ENCODE measurements at places on chromosomes 4 and X.
A peak's percentile ranks its signal among the peaks of the same experiment; 100 is the strongest.

- no peak for DNase-seq
Observed at GRCh38 chr4:51907006-51907669, 64.2 kb downstream of the DCUN1D4 start.

- DNase-seq: peak; percentile 10
Observed at GRCh38 chr4:184237612-184238011, 19.9 kb upstream of the ENPP6 start.

DNA sequence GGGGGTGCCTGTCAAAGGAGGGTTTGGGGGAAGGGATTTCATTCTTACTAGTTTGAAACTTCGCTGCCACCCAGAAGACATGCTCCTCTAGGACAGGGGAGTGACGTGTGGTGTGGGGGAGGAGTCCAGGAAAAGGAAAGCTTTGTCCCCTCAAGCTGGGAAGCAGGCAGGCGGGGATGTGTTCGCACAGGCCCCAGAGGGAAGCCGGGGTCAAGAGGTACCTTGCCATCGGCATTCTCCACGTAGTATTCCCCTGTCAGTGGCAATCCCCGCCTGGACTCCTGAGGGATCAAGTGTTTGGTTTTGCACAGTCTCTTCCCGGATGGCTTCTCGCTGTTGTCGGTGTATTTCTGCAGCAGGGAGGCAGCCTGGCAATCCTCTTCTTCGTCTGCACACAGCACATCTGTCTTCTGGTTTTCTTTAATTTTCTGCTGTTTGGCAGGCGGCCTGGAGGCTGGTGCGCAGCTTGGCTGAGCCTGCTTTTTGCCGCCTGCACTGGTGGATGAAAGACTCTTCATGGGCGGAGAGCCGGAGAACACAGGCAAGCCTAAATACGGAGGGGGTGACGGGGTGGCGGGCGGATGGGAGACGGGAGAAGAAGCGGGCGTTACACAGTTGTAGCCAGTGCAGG is 35.1 kb downstream of the BCOR start:
- no peak for DNase-seq

- no peak for DNase-seq
Observed at GRCh38 chr4:15331930-15332329, 95.9 kb upstream of the C1QTNF7 start.

- DNase-seq: peak; percentile 9
Observed at GRCh38 chr4:87270144-87270543, 49.7 kb upstream of the KLHL8 start.

DNA sequence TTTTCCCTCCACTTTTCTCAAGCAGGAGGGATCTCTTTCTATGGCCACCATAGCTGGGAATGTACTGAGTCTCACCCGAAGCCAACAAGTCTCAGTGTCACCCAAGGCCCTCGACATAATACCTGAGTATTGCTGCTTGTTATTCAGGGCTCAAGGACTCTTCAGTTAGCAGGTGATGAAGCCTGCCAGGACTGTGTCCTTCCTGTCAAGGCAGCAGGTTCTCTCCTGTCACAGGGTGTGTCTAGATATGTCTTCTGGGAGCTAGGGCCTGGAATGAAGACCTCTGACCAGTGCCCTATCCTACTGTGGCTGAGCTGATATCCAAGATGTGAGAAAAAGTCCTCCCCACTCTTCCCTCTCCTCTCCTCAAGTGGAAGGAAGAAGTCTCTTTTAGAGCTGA is 391.0 kb upstream of the DIPK2B start:
- no peak for DNase-seq

DNA sequence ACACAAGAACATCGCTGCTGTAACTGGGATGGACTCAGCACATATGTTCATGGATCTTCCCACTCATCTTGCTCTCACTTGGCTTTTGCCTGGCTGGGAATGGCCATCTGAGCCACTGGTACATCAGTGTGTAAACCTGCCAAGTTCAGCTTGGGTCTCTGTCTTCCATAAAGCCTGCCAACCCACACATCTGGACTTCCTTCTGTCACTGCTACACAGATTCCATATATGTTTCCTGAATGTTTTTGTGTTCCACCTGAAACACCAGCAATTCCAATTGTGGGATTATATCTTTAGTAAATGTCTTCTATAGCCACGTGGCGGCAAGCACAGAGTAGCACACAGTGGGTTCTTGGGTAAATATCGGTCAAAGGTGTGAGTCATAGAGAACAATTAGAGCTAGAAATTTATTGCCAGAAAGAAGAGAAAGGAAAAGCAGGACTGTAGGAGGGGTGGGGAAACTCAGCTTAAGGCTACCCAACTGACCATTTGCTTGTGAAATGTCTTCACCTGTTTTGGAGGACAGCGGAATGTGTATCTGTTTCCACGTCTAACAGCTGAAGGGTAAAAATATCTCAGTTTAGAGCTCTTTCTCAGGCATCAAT is 125.9 kb downstream of the MFAP3L start:
- DNase-seq: no peak

DNA sequence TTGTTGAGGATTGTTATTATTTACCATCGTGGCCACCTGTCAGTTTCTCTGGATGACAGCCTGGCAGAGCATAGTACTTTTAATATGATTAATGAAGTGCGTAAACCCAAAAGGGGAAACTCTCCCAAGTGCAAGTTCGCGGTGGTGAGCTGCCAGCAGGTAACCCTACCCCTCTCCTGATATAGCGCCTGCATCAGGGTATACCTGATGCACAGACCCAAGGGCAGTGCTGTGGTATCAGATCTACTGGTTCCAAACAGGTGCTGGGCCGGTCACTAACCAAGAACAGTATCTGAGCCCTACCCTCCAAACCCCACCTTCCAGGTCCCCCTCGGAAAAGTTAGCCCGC is 1.6 kb downstream of the RNF150 start:
- no peak for DNase-seq

GRCh38 chr4:112431158-112431557 is 84.8 kb downstream of the NEUROG2 start:
- DNase-seq: no peak

DNA sequence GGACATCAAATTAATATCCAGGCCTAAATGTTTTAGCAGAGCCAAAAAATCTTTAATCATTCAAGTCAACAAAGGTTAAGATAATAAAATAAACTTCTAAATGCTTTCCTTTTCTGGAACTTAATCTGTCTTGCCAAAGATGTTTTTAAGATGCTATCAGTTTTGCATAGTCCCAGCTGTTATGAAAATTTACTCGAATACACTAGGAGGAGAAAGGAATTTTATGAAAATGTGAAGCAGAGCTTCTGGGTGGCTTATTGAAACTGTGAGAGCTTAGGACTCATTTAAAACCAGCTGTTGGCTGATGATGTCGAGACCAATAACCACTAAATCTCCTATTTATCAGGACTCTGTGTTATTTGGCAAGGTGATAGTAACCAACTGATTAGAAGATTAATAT is 202.2 kb upstream of the ETNPPL start:
- DNase-seq: no peak

- DNase-seq: peak; percentile 52
Observed at GRCh38 chrX:20530406-20530921, 263.8 kb upstream of the RPS6KA3 start.

GRCh38 chrX:150036641-150037040 is 98.3 kb upstream of the EOLA2 start:
- no peak for DNase-seq

DNA sequence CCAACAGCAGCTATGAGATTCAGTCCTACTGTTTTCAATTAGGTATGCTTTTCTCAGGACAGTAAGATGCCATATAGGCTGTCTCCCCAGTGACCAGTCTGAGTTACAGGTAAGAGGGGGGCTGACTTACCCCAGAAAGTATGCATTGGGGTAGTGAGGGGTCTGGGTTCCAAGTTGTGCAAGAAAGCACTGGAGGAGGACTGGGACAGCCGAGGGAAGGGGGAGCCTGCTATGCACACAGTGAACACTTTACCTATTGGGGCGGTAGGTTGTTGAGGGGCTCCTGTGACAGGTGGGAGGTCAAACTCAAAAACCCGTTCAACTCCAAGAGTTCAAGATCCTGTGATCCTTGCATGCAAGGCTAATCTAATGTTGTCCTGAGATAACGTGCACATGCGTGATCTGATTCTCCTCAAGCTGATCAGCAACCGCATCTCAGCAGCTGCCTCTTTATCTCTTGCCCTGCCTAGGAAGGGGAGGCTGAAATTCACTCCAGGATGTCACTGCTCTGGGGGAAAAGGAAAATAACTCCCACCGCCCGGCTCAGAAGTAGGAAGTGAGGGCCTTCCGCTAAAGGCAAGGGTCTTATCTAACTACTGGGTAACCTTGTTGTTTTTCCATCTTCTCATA is 108.8 kb upstream of the KIT start:
- no peak for DNase-seq

DNA sequence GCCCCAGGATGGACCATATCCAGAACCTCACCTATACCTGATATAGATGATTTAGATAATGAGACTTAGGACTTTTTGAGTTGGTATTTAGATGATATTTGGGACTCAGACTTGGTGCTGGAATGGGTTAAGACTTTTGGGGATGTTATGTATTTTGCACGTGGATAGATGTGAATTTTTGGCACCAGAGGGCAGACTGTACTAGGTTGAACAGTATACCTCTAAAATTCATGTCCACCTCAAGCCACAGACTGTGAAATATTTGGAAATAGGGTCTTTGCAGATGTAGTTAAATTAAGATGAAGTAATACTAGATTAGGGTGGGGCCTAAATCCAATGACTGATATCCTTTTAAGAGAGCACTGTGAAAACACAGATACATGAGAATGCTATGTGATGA is 15.6 kb downstream of the RBM41 start:
- DNase-seq: no peak

GRCh38 chrX:3370656-3371055 is 24.2 kb upstream of the MXRA5 start:
- no peak for DNase-seq

GRCh38 chr4:139540161-139540560 is 15.9 kb downstream of the SETD7 start:
- DNase-seq: no peak

GRCh38 chrX:111167334-111167733 is 71.3 kb downstream of the PAK3 start:
- DNase-seq: no peak

DNA sequence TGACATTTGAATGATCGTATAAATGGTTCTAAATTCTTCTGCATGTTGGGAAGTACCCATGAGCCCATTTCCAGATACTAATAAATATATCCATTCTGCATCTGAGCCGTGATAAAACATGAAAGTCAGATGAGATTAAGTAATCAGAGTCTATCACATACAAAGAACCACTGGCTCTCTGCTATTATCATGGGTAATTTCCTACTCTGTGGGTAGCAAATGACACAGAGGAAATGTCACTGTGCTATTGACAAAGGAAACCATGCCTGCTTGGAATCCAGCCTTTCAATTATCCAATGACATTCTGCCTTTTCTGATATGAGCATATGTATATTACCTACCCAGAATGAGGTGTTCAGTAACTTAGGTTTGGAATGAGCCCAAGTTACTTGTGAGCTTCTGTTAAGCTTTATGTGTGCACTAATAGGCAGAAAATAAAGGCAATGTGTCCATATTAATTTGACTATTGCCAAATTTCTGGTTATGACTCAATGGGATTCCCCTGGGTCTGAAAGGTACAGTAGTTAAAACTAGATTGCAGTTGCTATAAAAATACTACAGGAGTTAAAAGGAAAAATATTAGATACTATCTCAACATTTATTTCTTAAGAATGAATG is 238.7 kb upstream of the KCNIP4 start:
- no peak for DNase-seq

DNA sequence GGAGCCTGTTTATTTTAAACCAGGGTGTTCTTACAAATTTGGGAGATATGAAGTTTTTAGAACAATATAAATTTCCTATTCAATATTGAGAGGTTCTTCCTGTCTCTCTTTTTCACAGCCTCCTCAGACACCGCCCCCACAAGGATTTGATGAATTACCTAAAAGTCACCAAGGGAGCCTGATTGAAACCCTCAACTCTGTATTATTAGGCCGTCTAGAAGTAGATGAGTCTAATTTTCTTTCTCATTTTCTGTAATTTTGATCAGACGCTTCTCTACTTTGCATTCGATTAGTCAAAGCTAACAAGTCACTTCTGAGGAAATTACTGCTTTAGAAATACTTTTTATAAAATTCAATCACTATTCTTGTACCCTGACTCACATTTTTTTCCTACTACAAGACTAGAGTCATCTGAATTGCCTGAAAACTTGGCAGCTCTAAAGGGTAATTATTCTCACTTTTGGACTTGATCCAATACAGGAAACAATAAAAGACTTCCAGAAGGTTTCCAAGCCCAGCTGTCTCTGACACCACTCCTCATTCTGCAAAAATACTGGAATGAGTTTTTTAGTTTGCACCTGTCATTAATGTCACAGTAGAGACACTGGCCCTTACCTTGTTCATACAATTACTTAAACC is 111.2 kb downstream of the ELOVL6 start:
- no peak for DNase-seq

DNA sequence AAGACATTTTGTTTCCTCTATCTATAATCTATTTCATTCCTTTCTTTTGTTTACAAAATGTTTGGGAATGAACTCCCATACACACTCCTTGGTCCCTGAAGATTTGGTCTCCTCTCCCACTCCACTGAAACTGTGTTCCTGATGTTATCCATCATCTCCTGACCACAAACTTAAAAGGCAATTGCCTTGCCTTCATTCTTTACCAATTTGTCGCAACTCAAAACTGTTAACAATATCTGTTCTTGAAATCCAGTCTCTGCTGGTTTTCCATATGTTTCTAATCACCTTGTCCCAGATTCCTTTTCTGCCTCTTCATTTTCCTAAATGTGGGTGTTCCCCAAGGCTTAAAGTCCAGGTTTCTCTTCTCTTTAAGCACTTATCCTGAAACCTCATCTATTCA is 262.2 kb upstream of the TTC29 start:
- DNase-seq: no peak

- no peak for DNase-seq
Observed at GRCh38 chr4:165866019-165866650, 6.9 kb upstream of the TLL1 start.

DNA sequence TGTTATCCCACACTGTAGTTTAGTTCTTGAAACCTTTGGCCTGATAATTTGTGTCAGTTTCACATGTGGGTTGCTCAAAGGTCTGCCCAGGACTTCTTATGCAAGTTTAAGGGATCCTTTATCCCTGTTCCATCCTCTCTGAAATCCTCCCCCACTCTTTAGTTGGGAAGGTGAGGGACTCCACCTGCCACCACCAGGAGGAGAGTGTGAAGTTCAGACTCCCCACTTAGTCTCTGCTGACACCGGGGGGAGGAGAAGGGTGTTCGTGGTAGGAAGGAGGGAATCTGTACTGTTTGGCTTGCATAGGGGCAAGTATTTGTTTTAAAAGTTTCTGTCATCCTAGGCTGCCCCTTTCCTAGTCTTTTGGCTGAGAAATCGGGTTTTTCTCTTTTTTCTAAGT is 211.8 kb downstream of the PPP4R3C start:
- no peak for DNase-seq

DNA sequence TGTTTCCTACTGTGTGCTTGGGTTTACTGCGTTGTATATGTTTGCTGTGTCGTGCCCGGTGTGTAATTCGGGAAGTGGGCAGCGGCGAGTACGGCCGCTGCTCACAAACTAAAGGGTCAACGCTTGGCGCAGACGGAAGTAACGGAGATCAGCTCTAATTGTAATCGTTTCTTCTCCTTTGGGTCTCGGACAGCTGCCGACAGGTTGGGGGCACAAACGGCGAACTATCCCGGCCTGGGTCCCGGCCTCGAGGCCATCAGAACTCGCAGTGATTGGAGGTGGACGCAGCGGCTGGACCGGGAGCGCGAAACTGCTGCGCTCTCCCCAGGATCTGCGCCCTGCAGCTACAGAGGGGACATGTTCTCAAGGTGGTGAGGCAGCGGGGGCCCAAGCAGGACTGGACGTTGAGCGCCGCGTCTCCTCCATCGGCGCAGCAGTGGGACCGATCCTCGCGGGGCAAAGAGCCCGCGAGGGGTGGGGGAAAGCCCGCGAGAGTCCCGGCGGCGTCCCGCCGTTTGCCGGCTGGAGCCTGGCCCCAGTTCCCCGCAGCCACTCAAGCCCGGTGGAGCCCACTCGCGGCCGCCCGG is 516 bp upstream of the ZIC3 start:
- DNase-seq: no peak

Measured in DND-41 (cell line).